Cerebellar nuclear complex (tissue), 1 donor: ENCODE measurements at places on chromosomes 13 and 19.

DNA sequence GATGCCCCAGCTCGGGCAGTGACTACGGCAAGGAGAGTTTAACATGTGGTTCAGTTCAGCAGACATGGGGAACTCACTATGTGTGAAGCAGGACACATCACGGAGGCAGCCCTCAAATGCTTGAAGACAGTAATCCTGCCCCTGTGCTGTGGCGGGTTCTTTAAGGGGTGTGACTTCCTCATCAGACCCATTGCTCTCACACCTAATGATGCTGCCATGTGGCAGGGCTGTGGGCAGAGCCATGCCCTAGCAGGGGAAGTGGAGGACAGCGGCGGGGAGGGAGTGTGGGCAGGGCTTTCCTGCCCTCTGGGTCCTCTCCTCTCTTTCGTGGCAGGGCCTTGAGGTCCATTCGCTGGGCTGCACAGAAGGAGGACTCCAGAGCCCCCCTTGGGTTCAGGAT is 131.1 kb upstream of the GJB6 start:
- DNase-seq, result no peak

GRCh38 chr19:5864725-5865486 is 5.4 kb downstream of the FUT5 start:
- DNase-seq, result no peak

- no peak for DNase-seq
Measured at GRCh38 chr19:54959840-54960239, 6.3 kb upstream of the NLRP2 start.

DNA sequence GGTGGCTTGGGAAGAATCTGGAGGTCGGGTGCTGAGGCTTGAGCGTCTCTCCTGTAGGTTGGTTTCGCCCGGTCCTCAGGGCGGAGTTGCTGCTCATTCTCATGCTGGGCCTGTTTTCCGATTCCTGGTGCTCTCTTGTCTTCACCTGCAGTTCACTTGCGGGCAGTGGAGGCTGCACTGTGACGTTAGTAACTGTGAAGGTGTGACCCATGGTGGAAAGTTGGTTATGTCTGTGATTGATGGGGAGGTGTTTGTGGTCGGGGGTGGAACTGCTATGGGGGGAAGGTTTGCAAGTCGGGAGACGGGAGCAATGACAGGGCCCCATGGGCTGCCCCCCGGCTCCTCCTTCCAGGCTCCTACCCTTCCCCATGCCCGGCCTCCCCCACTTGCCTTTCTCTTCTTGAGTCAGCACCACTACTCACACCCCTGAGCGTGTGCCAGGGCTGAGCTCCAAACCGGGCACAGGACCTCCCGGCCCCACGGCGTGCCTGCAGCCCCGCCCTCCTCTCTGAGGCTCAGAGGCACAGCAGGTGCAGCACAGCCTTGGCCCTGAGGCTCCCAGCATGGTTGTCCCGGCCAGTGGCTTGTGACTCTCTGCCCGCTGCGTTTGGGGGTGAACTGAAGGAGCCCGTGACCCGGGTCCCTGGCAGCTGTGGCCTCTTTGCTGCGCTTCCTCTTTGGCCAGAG is 79.1 kb downstream of the ATP11A start:
- no peak for DNase-seq

DNA sequence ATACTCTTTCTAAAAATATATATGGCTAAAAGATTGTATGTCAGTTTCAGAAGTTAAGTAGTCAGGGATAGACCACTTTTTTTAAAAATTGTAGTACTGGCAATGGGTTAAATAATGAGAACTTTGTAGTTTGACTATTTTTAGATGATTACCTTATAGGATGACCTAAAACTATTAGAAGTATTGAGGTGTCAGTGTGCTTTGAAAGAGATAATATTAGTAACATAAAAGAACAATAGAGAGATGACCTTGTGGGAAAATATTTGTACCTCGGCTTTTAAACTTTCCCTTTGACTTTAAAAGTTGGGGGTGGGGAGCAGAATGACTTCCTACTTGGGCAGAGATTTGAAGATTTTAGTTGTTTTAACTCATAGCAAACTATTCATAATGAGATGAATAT is 48.3 kb downstream of the SLAIN1 start:
- no peak for DNase-seq

GRCh38 chr19:8615813-8616596 is 5.5 kb upstream of the ADAMTS10 start:
- no peak for DNase-seq

- DNase-seq, result no peak
Measured at GRCh38 chr19:41945135-41945766, 13.9 kb downstream of the RABAC1 start.

DNA sequence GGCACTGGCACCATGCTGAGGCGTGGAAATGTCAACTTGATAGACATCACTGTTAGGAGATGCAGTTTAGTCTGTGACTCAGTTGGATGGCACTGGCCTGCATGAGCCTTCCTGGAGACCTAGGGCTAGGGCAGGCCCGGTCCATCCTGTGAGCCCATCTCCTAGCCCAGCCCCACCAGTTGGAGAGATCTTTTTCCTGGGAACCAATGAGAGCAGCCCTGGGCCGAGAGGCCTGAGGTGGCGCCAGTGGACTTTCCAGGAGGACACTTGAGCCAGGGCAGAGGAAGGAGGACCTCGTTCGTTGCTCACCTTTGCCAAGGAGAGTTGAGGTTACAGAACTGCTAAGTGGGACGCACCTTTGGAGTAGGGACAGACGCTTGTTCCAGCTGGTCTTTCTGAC is 100.5 kb upstream of the TEX29 start:
- DNase-seq, result no peak

DNA sequence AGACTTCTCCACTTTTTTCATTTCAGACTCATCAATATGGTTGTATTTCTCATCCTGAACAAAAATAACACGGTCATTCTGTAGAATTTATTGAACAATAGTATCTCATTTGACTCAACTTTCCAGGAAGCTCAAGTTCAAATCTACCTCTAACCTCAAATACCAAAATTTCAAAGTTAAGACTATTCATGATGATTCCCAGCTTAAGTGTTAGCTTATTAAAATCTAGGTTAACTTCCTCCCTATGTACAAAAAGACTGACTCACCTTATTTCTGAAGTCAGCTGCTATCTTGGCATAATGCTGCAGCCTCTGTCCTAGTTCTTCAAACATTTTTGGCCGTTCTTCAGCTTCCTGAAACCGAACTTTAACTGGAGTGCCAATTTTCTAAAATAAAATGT is 23.2 kb downstream of the HSPH1 start:
- no peak for DNase-seq

GRCh38 chr19:10352764-10353671 is 13.6 kb upstream of the ICAM3 start:
- DNase-seq, result no peak

DNA sequence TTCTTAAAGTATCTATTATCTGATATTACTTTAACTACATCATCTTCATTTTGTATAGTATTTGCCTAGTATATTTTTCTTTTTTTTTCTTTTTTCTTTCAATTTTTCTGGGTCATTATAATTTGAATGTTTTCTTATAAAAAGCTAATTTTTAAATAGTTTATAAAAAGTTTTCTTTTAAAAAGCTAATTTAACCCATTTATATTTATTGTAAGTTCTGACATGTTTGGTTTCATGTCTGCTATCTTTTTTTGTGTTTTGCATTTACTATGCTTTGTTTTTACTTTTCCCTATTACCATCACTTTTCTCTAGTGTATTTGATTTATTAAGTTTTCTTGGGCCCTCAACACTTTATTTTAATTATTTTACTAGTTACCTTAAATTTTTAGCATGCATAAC is 22.6 kb upstream of the RCBTB2 start:
- no peak for DNase-seq

DNA sequence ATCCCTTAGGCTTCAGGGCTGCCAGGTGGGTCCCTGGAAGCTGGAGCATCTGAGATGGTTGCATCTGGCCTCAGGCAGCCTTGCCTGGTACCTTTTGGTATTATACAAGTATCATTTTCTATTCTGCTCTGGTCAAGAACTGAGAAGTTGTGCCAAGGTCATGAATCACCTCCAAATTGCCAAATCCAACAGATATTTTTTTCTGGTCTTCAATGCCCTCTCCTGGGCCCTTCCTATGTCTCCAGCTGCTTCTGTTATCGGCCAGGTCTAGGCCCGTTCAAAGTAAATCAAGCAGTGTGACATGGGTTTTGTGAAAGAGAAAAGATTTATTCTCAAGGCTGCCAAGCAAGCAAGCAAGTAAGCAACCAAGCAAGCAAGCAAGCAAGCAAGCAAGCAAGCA is 271.1 kb upstream of the MAB21L1 start:
- no peak for DNase-seq

DNA sequence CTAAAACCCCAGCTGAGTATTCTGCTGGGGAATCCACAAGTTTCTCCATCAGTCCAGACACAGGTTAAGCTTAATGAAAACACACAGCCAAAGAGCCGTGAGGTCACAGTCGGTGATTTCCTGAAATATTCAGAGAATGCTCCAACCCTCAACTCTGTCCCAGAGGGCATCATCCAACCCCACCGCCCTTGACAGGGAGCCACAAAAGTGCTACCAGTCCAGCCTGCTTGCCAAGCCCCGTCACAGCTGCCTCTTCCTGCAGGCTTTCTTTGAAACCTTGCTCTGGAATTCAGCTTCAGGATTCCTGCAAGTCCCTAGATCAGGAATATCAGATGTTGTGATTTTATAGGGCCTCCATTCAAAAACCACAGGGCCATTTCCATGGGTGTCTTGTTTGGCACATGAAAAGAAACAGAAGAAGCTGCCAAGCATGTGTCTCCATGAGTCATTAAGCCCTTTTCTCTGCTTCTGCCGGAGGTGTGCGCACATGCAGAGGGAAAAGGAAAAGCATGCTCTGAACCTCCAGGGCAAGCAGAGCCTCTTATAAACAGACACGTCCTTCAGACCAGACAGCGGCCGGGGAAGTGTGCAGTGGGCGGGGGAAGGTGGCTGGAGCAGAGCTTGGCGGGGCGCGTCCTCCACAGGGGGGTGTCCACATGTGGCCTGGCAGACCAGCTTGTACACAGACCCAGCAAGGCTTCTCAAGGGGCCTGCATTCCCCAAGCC is 164.7 kb downstream of the KATNAL1 start:
- DNase-seq, result no peak

- no peak for DNase-seq
Measured at GRCh38 chr19:15332311-15332996, at the start of gene BRD4. TSS of gene BRD4 (minus strand) at chr19:15332539. CDS start at chr19:15273099, 59,440 bp downstream.

- DNase-seq, result no peak
Measured at GRCh38 chr13:41700790-41701310, 243.5 kb downstream of the RGCC start.

GRCh38 chr13:109162248-109163036 is 533.0 kb downstream of the MYO16 start:
- DNase-seq, result no peak

- DNase-seq, result no peak
Measured at GRCh38 chr19:54387991-54388801, 23.5 kb upstream of the LAIR1 start.

DNA sequence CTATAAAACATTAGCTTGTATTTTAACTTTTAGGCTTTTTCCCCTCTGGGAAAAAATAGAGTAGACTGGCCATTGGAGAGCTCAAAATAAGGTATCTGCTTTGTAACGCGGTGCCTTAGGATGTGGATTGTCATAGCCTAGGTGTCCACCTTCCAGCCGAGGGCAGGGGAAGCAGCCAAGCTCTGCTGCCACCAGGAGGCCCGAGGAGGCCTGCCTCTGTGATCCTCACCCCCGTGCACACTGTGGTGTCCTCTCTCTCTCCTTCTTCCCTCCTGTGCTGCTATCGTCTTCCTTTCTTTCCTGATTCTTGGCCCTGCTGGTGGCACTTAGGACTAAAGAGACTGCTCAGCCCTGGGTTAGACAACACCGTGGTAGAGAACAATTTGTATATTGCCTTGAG is 11.3 kb downstream of the HNRNPM start:
- DNase-seq, result no peak

- DNase-seq, result no peak
Measured at GRCh38 chr19:56538761-56539263, at the start of gene ZFP28. TSS of gene ZFP28 (plus strand) at chr19:56538948. CDS start at chr19:56539019, 71 bp downstream.

DNA sequence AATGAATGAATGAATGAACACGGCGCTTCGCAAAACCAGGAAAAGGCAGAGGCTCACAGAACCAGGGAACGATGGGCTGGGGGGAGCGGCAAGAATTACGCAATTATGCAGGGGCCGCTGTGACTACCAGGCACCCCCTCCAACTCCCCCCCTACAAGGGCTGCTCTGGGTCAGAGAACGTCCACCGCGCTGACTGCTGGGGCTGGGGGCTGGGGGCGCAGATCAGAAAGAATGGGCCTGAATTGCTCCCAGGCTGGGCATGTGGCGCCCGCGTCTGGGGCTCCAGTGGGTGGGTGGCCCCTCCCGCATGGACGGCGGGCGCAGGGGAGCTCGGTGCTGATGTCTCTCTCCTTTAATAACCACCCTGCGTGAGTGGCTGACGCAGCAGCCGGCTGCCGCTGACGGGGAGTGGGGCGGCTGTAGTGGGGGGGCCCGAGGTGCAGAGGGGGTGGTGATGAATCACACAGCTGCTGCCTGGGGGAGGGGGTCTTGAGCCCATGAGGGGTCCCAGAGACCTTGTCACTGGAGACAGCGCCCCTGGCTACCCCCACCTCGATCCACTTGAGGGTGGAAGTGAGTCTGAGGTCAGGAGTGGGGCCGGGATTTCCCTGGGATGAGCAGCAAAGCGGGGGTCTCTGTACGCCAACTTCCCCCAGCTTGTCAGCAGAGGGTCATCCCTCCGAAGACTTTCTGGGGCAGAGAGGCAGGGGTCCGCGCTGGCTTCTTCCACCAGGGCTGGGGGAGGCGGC is 1.5 kb upstream of the CIRBP start:
- DNase-seq, result no peak

DNA sequence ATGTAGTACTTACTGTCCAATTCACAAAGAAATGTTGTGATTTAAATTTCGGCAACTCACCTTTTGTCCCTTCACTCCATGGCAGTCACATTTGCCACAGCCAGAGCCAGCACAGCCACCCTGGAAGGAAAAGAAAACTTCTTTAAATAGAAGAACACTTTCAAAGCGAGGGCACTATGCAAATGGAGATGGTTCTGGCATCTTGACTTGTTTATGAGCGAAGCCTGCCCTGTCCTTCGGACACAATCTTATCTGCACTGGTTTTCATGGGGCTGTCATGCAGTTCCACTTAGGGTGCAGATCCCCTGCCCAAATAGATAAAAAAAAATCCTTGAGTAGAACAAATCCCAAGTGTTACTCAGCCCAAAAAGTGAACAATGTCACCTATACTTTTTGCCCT is 64.3 kb downstream of the COL4A1 start:
- DNase-seq, result no peak
